NCI-H2081 (cell line): ENCODE measurements at places on chromosomes 11 and 22.

- no peak for DNase-seq
Measured at GRCh38 chr11:14318581-14318981, 40.4 kb downstream of the RRAS2 start.

DNA sequence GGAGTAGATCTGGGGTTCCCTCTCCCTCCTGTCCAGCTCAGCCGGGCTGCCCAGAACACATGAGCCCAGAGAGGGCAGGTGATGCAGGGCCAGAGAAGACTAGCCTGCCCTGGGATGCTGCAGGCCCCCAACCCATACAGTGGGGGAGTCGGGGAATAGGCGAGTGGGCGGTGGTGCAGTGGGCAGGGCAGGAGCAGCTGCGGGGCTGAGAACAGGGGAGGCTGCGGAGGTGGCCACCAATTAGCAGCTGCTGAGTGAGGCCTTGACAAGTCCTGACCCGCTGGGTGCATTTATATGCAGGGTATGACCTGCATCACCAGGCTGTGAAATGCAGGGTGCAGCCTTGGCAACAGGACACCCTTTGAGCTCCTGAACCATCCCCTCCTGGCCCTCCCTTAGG is 43.1 kb downstream of the NFAM1 start:
- no peak for DNase-seq

- DNase-seq = no peak
Measured at GRCh38 chr11:65579291-65579690, 3.4 kb downstream of the EHBP1L1 start.

GRCh38 chr22:17957693-17958092 is 66.7 kb downstream of the MICAL3 start:
- DNase-seq = no peak

- DNase-seq = no peak
Measured at GRCh38 chr11:65428578-65429067, 6.0 kb downstream of the NEAT1 start.

DNA sequence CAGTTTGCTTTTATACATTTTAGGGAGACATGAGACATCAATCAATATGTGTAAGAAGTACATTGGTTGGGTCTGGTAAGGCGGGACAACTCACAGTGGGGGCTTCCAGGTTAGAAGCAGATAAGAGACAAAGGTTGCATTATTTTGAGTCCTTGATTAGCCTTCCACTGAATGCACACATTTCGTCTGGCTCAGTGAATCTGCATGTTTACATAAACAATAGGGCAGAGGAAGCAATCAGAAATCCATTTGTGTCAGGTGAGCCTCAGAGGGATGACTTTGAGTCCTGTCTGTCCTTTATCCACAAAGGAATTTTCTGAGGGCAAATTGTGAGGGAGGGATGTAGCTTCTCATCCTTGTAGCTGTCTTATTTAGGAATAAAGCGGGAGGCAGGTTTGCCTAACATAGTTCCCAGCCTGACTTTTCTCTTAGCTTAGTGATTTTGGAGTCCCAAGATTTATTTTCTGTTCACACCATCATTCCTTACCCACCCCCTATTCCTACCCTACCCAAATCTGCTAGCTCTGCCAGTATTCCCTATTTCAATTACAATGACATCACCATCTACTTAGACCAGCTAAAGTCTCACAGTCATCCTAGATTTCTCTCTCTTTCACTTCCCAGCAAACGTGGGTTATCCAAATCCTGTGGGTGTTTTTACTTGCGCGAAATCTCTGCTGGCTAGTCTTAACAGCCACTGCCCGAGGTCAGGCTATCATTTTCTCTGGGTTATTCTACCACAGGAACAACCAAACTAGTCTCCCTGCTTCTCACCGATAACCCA is 2.9 kb downstream of the SC5D start:
- peak; percentile 6 for DNase-seq
